Stimulated activated CD8-positive, alpha-beta memory T cell treated with anti-CD3 and anti-CD28 coated beads, Interleukin-7, amount 100 ng/mL, for 1 hour (primary cell): ENCODE measurements at places on chromosomes 4 and X.

DNA sequence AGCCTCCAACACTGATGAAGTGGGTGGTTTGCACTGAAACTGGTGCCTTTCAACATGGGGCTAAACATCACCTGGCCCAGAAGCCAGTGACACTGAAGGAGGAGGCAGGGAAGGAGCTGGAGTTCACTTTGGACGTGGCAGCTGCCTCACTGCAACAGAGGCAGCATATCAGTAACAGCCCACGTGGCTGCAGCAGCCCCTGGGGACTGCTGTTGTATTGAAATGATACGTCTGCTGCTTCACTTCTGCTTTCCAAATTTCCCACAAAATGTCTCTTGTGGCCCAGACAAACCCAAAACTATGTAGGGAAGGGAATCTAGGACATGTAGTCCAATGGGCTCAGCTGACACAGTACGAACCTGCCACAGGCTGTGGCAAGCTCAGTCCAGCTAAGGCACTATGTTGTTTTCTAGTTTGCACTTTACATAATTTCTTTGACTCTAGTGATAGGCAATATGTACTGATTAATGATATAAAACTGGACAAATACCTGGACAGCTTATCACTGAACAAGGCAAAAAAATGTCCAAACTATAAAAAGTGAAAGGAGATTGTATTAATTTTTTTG lies 84.7 kb upstream of the RAPGEF2 start:
- DNase-seq = no peak

- DNase-seq = no peak
These were observed 38.2 kb downstream of the WFS1 start for GRCh38 chr4:6307891-6308290.

- DNase-seq = no peak
These were observed 392.1 kb upstream of the FRG1 start for GRCh38 chr4:189548484-189549125.

- DNase-seq = no peak
These were observed 2.9 kb downstream of the TRIML2 start for GRCh38 chr4:188106454-188106853.

GRCh38 chrX:23276475-23276874 lies 58.2 kb upstream of the PTCHD1 start:
- no peak for DNase-seq

- no peak for DNase-seq
These were observed 75.8 kb upstream of the CCDC160 start for GRCh38 chrX:134161162-134161561.

DNA sequence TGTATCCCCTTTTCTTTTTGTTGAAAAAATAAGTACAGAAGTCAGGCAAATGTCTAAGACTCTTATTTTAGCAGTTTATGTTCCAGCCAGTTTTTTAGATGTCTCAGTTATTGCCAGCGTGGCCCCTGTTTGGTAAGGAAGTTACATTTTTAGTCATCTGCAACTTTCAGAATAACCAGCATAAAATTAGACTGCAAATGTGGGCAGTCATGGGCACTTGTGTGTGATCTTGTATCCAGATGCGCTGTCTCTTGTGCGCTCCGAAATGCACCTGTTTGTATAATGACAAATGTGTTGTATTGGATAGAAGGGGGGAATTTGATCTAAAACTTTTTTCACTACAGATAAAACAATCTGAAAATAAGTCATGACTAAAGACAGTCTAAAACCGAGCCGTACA lies 44.3 kb upstream of the CLCN4 start:
- no peak for DNase-seq

GRCh38 chr4:1187182-1187581 lies 14.8 kb upstream of the SPON2 start:
- DNase-seq = no peak

DNA sequence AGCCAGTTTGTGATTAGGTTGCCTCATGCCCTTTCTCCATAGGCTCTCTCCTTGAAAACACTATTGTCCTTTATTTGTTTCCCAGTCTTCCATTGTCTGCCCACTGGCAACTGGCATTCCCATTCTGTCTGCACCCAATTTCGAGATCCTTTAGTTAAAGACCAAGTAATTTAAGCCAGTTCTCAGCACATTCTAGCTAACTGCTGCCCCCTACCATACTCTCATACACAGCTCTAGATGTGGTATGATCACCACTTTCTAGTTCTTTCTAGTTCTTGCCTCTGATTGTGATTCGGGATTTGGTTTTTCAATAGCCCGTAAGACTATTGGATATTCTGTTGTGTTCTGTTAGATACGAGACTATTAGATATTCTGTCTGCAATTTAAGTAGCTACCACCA lies 135.8 kb upstream of the TRPC5 start:
- no peak for DNase-seq

GRCh38 chr4:40240040-40240653 lies 43.3 kb downstream of the RHOH start:
- no peak for DNase-seq

DNA sequence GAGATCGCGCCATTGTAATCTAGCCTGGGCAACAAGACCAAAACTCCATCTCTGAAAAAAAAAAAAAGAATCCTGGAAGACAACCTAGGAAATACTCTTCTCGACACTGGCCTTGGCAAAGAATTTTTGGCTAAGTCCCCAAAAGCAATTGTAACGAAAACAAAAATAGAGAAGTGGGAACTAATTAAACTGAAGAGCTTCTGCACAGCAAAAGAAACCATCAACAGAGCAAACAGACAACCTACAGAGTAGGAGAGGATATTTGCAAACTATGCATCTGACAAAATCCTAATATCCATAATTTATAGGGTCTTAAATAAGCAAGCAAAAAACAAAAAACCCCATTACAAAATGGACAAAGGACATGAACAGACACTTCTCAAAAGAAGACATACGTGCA lies 76.5 kb upstream of the DUSP21 start:
- no peak for DNase-seq

- DNase-seq = no peak
These were observed 24.4 kb downstream of the TNIP3 start for GRCh38 chr4:121139533-121140222.

- no peak for DNase-seq
These were observed 65.9 kb downstream of the NAT8L start for GRCh38 chr4:2125023-2125422.

DNA sequence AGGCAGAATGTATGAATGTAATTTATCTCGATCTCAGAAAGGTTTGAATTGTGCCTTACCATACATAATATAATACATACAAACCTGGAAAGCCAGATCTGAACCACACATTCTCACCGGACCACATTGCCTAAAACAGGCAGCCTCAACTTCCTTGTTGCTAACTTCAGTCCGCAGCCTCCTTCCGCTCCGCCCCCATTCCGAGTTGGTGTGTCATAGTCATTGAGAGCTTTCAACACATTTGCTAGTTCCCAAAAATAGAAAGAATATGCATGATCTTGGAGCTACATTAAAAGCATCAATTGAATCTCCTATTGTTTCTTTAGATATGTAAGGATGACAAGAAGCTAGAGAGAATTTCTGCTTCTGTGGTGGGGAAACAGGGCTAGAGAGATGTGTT lies 127.2 kb downstream of the ARHGEF9 start:
- DNase-seq = no peak

GRCh38 chrX:54419559-54420302 lies 20.5 kb upstream of the TSR2 start:
- no peak for DNase-seq

DNA sequence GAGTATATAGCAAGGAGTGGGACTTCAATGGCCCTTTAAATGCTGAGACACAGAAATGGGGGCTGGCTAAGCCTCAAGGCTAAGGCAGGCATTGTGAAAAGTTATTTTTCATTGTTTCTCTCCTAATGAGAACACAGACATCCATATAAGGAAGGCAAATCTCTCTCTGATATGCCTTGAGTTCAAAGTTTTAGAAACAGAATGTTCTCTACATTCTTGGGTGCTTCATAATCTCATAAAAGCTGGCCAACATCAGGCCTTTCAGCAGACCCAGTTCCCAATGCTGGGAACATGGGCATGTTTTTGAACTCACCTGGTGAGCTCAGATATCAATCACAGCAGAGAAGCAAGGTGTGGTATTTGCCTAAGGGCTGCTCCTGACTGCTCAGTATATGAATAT lies 19.4 kb upstream of the RAB40A start:
- DNase-seq = no peak
